NCI-H69 (cell line): ENCODE measurements at places on chromosomes 11 and 22.

DNA sequence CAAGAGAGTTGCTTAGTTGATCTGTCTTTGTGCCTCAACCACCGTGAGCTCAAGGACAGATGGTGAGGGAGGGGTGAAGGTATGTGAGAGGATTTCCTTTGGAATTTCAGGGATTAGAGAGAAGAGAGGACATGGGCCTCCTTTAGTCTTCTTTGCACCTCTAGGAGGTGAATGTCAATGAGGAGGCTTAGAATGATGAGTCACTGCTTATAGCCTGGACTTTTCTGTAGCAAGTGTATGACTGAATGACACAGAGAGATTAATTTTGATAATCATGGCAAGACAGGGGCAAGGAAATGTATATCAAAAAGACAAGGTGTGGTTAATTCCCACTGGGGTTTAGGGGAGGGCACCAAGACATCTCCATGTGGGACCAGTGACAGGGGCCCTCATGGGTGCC, 947.3 kb upstream of the TENM4 start:
- DNase-seq = no peak

- peak; percentile 44 for DNase-seq
These were observed 333.0 kb upstream of the NARS2 start for GRCh38 chr11:78907636-78908035.

GRCh38 chr11:116828632-116829524, 829 bp upstream of the APOC3 start:
- no peak for DNase-seq

- DNase-seq = no peak
These were observed 227.8 kb downstream of the BRD1 start for GRCh38 chr22:49599691-49600455.

DNA sequence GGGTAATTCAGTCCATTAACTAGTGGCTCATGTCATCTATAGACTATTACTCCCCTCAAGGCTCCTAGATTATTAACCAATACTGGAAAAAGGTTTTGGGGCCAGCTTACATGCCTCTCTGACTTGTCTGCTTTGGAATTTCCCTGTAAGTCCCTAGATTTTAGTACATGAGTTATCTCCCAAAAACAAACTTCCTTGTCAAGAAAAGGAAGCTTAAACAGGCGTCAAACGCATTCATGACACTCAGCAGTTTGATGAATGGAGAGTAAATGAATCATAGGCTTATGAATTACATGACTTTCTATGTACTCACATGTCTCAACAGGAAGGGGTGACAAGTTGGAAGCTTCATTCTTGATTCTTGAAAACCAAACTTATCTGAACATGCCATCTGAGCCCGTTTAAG, 70.8 kb downstream of the BLID start:
- no peak for DNase-seq

DNA sequence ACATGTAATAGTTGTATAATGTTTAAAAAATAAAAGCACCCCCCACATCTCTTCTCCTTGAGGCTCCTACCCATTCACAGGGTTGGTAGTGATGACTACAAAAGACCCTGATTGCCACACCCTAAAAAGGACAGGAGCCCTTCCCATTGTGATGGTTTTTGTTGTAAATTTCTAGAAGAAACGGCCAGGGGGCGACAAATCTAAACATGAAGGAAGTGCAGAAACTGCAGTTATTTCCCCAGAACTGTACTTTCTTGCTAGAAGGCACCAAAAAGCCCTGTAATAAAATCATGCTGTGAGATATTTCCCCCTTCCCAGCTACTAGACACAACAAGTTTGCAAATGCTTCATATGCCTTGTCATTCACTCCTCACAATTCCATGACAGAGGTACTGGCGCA, 10.8 kb downstream of the PRR5L start:
- DNase-seq = peak; percentile 73
